Left ventricle myocardium superior (tissue), 1 donor: ENCODE measurements at places on chromosomes 12 and 14.

- DNase-seq: no peak
These were observed 455.0 kb downstream of the PCNX1 start for GRCh38 chr14:71362282-71362681.

GRCh38 chr14:74649167-74649566 lies 37.1 kb upstream of the LTBP2 start:
- DNase-seq: no peak

DNA sequence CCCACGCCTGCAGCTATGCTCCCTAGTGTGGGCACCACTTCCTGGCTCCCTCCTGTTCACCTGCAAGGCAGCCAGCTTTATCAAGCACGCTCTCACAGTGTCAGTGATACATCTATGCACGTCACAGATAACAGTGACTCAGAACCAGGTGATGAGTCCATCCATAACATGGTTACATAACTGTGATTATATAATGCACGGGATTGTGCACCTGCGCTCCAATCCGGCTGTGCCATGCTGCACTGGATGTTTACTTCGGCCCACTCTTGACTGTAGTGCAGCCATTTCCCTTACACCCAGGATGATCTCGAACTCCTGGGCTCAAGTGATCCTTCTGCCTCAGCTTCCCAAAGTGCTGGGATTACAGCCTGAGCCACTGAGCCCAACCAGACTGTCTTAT lies 38.4 kb upstream of the CEP83 start:
- no peak for DNase-seq

GRCh38 chr14:105861985-105862465 lies 335.6 kb downstream of the TMEM121 start:
- peak; percentile 7 for DNase-seq

GRCh38 chr14:90383731-90384542 lies 12.9 kb upstream of the CALM1 start:
- peak; percentile 81 for DNase-seq

GRCh38 chr12:121937654-121938053 lies 19.3 kb downstream of the CFAP251 start:
- no peak for DNase-seq

DNA sequence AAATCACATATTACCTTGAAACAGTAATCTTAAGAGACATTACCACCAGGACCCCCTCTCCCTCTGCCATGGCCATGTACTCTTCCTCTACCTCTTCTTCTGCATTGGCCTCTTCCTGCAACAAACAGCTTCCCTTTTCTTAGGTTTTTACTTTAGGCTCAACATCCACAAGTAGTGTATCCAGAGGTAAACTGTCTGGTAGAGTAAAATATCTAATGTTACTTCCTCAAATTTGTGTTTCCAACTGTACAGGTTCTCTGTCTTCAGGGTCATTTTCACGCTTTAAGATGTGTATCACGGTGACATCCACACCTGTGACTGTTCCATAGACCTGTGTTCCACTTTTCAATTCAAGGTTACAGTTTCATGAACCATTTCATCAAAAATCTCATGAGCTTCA lies 13.4 kb downstream of the CDK17 start:
- no peak for DNase-seq

DNA sequence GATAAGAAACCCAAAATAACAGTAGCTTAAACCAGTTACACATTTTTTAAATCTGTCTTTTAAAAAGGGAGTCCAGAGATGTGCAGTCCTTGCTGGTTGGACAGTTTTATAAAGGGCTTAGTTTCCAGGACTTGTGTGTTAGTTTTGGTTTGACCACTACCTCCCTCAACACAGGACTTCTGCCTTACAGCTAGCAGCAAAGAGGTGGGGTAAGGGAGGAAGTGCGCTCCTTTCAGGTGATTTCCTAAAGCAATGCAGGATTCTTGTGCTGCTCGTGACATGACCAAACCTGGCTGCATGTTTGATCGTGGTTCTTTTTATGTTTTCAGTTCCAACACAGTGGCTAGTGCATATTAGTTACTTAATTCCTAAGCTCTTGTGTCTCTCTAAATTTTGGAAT lies 266.2 kb downstream of the TMTC2 start:
- DNase-seq: no peak

DNA sequence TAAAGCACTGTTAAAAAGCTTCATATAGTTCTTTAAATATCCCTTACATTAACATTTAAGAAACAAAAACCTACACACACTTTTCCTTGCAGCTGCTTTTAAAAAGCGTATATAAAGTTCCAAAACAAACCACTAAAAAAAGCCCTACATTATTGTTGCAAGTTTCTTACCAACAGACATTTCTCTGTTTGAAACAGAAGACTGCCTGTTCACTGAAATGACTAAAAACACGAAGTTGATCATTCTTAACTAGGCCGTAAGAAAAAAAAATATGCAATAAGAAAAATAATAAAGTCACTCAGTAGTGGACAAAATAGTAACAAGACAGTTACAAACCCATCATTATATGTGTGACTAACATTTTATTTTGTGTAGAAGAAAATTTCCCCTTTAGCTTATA lies 37.3 kb downstream of the KIF21A start:
- no peak for DNase-seq

DNA sequence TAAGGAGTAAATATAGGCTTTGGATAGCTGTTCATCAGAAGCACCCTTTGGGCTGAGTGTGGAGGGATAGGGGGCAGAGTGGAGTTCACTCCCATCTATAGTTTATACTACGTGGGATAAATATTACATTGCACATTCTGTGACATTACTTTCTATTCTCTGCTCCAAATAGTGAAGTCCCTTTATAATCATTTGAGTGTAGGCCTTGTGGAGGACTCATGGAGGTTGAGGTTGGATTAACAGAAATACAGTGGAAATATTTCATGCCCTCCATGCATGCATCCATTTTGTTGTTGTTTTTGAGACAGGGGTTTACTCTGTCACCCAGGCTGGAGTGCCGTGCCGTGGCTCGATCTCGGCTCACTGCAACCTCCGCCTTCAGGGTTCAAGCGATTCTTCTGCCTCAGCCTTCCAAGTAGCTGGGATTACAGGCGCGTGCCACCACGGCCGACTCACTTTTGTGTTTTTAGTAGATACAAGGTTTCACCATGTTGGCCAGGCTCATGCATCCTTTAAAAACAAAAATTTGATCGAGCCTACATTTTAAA lies 1.4 kb downstream of the CHPT1 start:
- no peak for DNase-seq

GRCh38 chr12:116610971-116611541 lies 51.9 kb downstream of the MAP1LC3B2 start:
- DNase-seq: no peak

GRCh38 chr14:104872469-104873341 lies 7.6 kb downstream of the CEP170B start:
- peak; percentile 59 for DNase-seq

DNA sequence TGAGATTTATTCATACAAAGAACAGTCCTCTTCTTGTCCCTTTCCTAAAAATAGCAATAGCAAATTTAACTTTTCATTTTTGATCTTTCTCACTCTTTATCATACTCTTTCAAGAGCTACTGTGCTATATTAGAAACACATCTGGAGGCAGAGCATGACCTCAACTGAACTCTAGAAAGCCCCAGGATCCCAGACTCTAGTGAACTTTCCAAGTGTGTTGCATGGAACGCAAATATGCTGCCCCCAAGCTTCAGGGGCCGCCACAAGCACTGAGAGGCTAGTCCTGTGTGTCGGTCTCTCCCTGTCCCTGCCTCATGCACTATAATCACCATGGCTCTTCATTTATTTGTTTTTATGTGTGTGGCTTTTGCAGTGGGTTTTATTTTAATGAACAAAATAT lies 38.7 kb upstream of the ZNF641 start:
- no peak for DNase-seq

GRCh38 chr12:101829639-101830366 lies 956 bp downstream of the GNPTAB start:
- DNase-seq: no peak

DNA sequence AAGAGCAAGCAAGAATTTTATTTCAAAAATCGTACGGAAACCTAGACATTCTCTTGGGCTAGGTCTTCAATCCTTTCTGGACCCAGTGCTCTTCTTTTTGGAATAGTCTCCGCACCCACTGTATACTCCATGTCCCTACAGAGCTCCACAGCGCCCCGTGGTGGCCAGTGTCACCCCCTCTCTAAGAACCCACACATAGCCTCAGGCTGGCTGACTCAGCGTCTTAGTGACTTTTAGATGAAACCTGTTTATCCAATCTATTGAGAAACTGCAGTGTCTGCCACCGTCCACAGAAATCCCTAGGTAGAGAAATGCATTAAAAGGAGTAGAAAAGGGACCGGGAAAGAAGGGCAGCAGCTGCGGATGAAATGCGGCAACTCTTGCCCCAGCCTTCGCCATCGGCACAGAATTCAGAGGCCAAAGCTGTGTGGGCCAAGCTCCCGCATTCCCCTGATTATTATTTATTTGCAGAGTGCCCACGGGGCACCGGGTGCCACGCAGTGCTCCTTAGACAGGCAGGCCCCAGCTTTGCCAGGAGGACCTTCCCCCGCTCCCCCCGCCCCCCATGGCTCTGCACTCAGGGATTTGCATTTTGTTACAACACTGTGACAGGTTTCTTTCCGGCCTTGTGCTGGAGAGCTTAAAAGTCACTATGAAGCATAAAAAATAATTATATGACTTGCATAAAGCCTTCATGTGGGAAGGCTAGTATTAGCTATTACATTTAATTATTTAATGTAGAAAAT lies 170.1 kb upstream of the FKBP4 start:
- no peak for DNase-seq

DNA sequence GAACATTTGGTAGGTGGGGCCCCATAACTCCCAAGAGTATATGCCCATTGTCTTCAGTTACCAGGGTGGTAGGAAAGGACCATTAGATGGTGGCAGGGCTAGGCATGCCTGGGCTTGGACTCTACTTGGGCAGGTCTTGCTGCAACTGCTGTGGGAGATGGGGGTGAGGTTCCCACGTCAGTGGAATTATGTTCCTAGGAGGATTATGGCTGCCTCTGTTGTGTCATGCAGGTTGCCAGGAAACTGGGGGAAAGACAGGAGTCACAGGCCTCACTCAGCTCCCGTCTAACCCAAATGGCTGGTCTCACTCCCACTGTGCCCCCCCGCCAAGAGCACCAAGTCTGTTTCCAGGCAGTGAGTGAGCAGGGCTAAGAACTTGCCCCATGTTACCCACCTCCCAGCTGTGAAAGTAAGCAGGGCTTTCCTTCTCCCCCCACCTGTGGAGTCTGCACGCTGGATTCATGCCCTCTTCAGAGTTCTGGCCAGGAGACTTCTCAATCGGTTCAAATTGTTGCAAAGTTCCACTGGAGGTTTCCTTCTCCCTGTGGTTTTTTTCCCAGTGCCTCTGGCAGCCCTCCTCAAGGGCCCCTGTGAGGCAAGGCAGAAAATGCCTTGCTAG lies 337.5 kb downstream of the CCDC91 start:
- DNase-seq: no peak

- no peak for DNase-seq
These were observed 25.5 kb downstream of the GCH1 start for GRCh38 chr14:54877015-54877702.

DNA sequence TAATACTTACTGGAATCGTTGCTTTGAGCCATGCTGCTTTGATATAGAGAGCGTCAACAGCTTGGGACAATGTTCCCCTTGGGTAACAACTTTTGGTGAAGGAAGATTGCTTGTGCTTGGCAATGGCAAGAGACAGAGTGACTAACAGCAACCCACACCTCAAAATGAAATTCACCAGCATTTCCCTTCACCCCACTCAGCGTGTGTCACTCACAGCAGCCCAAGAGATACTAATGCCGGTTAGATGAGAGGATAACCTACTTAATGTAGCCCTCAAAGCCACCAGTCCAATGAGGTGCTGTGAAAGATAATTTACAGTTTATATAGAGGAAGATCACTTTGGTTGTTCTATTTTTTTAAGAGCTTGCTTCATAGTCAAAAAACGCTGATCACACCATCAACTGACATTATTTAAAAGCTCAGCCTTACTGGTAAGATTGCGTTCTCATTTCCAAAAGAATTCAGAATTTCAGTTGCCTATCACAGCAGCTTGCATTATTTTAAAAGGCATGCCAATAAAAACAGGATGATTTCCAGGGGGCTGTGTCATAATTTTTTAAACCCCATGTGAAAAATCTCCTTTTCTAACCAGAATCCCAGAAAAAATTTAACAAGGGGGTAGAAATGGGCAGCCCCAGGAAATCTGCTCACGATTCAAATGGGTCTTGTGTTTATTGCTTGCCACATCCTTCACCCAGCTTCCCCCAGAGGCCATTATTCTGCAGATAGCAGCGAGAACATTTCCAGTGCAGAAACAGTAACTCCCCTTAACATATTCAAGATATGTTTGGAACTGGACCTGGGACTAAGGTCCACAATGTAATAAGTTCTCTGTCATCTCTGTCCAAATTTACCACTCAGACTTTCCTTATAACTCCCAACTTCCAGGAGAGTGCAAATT lies at the start of gene IL26:
TSS of gene IL26 (minus strand) at position 235 of the 901 bp plus-strand sequence. CDS start at position 181, 54 bp downstream.
- DNase-seq: no peak

- DNase-seq: no peak
These were observed 94.9 kb upstream of the TMPO start for GRCh38 chr12:98420461-98420860.

DNA sequence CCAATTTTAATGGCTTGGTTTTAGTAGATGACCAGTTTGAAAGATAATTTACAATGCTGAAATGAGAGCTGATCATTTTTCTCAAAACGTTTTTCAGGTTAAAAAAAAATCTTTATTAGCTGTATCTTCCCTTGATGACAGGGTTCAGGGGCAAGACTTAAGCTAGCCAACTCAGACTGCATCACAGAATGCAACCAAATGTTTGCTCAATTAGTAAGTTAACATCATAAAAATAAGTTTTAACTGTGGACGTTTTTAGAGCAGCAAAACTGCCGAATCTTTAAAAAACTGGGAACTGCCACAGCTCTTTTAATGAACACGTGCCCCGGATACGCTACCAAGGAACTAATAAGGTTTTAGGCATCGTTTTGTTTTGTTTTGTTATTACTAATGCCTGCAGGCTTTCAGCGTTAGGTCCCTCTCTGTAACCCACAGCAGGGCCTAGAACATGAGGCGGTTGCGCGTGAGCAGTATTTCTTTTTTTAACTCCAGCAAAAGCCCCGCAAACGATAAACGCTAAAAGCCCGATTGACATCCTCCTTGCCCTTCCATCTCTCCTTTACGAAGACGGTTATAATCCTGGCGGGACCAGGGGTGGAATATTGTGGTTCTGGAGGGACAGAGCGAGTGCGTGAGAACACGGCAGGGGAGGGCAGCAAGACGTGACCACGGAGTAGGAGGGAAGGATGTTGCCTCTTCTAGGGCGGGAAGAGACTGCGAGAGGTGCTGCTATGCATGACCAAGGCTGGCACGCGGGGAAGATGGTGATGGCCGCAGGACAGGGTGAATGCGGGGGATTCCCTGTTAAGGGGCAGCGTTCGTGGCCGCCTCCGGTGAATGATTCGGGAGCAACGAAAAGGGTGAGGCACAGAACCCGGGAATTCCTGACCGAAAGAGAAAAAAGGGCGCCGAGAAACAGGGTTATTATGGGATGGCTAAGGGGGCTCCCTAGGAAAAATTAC lies 652 bp downstream of the SUPT16H start:
- DNase-seq: peak; percentile 45
